ENCODE measurements at places on chromosomes 4 and X.

- DNase-seq = no peak
Measured at GRCh38 chrX:10988653-10989052, 122.5 kb upstream of the HCCS start.

DNA sequence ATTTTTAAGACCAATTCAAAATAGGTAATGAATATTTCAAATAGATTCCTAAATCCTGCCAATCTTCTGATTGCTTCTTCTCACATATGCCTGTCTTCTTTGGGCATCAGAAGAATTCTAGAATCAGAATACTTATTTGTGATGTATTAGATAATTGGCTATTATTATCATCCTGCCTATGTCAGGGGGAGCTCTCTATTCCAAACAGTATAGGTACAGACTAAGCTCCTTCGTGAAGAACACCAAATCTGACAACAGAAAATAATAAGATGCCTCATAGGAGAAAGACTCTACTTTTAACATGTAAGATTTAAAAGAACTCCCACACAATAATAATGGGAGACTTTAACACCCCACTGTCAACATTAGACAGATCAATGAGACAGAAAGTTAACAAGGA lies at the start of gene IQCM:
IQCM (minus strand) TSS at position 101 of the 400 bp plus-strand sequence. CDS start 73,152 bp downstream, outside the sequence.
- DNase-seq = no peak

DNA sequence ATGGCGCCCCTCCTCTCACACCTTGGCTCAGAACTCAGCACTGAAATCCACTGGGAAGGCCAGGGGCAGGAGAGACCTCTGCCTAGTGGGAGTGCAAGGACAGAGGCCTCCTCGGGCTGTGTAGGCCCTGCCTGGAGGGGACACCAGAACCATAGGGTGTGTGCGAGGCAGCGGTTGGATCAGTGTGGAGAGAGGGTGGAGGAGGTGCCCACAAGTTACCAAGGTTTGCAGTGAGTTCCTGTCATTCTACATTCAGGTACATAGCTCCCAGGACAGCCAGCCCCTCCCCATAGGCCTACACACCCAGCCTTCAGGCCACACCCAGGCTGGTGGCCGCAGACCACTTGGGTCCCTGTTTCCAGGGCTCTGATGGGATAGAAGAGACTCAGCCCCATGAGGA lies 19.2 kb upstream of the SPON2 start:
- DNase-seq = no peak

DNA sequence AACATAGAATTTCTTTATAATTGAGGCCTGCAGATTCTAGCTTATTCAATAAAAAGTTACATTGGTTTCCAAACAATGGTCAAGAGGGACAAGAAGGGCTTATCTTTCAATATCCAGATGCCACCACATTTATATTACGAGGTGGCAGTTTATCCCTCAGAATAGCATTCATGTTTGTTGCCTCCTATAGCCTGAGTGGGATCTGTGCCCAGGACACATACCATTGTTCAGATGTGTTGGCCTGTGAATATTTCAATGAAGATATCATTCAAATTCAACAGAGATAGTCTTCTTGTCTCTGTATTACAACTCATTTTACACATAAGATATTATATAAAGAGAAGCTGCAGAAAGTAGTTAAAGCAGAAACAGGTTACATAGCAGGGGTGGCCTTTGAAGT lies 20.5 kb downstream of the GLRB start:
- DNase-seq = no peak

GRCh38 chr4:4901877-4902276 lies 42.4 kb downstream of the MSX1 start:
- DNase-seq = no peak
